ENCODE measurements at places on chromosomes 7 and 10.

DNA sequence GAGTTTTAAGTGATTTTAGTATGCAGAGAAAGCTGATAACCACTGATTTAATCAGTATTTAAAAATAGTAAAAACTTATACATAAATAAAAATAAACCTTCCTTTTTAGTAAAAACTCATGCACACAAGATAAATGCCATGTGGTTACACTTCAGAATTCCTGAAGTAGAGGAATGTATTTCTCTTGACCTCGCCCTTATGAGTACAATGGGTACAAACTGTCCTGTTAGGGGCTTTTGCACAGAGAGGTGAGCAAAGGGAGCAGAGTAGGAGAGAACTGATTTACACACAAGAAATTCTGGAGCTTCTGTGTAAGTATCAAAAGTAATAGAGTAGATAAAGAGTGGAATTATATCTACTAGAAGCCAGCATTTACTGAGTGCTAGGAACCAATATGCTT, 279.6 kb downstream of the PPP1R3A start:
- no peak for DNase-seq

DNA sequence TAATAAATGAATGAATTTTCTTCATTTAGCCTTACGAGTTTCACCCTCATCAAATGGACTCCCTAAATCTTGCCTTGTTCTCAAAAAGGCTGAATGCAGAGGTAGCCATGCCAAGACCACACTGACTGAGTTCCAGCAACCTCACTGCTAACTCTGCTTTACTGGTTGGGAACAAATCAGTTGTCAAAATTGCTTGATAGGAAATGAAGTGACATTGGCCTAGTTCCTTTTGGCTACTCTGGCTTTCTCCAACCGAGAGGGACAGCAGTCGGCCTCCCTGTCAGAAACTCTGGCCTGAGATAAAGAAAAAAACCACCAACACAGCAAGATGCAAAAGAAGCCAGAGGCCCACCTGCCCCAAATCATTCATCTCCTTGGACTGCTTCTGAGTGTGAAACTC, 87.0 kb downstream of the PPP1R3C start:
- no peak for DNase-seq

- no peak for DNase-seq
Observed at GRCh38 chr7:33075818-33076518, 13.4 kb upstream of the NT5C3A start.

- no peak for DNase-seq
Observed at GRCh38 chr7:70627461-70627860, 504.5 kb upstream of the GALNT17 start.

DNA sequence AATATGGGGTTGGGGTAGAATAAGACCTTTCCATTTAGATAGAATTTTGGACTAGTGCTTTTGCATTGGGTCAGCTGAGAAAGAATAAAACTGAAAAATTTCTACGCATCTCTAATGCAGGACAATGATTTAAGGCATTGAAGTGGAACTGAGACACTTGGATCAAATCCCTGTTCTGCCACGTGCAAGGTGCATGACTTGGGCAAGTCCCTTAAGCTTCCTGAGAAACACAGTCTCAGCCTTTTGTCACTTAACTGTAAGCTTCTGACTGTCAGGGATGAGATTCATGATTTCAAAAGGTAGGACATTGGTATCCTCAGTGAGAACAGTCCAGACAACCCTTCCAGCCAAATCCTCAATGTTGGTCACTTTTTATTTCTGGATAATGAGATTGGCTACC, 59.2 kb downstream of the ENTPD1 start:
- DNase-seq, result no peak

- no peak for DNase-seq
Observed at GRCh38 chr7:33458581-33458980, 329.2 kb downstream of the BBS9 start.

DNA sequence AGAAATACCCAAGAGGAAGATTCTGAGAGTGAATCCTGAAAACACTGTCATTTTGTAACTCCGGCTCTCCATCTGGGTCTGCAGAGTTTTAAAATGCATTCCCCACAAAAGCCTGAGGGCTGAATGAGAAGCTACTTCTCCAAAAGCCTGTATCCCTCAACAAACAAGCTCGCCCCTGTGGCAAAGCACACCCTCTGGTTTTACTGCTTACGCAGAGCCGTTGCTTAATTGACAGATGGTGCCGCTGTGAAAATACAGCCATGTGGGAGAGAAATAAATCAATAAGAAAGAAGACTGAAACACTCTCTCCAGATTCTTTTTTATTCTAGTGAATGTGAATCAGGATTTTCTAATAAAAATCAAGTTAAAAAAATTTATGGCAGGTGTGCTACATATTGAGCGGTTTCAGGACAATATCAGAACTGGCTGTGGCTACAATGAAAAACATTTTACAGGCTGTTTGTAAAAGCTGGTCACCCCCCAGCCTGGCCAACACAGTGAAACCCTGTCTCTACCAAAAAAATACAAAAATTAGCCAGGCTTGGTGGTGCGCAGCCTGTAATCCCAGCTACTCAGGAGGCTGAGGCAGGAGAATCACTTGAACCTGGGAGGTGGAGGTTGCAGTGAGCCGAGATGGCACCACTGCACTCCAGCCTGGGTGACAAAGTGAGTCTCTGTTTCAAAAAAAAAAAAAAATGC, 32.5 kb downstream of the C7orf33 start:
- DNase-seq, result peak; percentile 46
